A172 (cell line): ENCODE measurements at places on chromosomes 12 and 14.
A peak's percentile ranks its signal among the peaks of the same experiment; 100 is the strongest.

GRCh38 chr12:57738661-57739237 lies at the start of gene AGAP2:
Gene AGAP2, minus strand, starts transcription at chr12:57738742. Its CDS starts 496 bp downstream, at chr12:57738246.
- no peak for DNase-seq

DNA sequence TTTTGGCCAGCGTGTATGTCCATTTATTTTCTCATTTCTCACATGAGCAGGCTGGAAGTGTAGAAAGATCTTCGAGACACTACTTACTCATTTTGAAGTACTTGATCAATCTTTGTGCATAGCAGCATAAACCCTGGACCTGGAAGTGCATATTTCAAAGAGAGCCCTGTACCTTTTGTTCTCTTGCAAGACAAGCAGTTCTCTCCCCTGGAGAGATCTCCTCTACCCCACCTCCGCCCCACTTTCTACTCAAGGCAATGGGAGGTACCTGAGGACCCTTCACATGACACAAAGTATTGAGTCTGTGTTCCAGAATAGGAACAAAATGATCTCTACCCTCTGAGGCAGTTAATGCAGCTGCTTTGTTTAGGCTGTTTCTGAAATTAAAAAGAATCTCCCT lies 27.4 kb upstream of the RASSF3 start:
- no peak for DNase-seq

- DNase-seq: peak; percentile 86
Measured at GRCh38 chr12:48957141-48958048, at the start of gene ARF3. Gene ARF3, minus strand, starts transcription at chr12:48957487. Its CDS starts 16,392 bp downstream, at chr12:48941095.

DNA sequence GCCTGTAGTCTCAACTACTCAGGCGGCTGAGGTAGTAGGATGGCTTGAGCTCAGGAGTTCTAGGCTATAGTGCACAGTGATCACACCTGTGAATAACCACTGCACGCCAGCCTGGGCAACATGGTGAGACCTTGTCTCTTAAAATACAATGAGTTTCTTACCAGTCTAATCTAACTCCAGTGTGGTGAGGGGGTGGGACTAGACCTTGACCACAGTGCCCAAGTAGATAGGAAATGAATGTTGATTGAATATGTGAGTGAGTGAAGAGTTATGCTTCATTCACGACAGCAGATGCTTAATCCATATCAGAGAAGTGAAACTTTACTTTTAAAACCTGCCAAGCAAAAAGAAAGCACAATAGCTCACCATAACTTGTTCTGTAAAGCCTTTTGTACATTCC lies 11.2 kb upstream of the AK7 start:
- DNase-seq: no peak

DNA sequence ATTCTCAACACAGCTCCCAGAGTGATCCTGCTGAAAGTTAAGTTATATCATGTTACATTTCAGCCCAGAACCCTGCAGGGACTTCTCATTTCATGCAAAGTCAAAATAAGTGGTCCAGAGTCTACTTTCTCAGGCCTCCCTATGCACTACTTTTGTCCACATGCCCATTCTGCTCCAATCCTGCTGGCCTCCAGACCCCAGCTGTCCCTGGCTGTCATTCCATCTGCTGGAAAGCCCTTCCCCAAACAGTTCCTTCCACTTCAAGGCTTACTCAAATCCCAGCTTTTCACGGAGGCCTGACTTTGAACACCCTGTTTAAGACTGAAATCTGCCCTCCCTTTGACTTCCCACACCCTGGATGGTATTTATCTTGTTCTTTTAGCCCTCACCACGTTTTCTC lies 109.8 kb upstream of the DNM1L start:
- DNase-seq: no peak
